ENCODE measurements at places on chromosomes 2 and 18.

GRCh38 chr2:64012115-64012514 lies 7.1 kb downstream of the VPS54 start:
- no peak for DNase-seq

GRCh38 chr2:10900216-10901109 lies 11.3 kb upstream of the KCNF1 start:
- DNase-seq: no peak

DNA sequence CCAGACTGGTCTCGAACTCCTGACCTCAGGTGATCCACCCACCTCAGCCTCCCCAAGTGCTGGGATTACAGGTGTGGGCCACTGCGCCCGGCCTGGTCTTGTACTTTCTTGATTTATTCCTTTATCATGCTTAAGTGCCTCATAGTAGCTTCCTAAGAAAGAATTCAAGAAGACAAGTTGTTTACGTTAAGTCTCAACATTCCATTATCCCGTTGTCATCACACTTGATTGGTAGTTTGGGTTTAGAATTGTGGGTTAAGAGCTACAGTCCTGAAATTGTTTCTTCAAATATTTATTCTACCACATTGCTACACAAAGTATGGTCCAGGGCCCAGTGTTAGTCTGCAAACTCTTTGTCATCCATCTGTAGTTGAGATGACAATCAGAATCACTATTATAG lies 194.0 kb downstream of the VWC2L start:
- DNase-seq: no peak

GRCh38 chr18:22069916-22070315 lies 99.5 kb upstream of the GATA6 start:
- no peak for DNase-seq

DNA sequence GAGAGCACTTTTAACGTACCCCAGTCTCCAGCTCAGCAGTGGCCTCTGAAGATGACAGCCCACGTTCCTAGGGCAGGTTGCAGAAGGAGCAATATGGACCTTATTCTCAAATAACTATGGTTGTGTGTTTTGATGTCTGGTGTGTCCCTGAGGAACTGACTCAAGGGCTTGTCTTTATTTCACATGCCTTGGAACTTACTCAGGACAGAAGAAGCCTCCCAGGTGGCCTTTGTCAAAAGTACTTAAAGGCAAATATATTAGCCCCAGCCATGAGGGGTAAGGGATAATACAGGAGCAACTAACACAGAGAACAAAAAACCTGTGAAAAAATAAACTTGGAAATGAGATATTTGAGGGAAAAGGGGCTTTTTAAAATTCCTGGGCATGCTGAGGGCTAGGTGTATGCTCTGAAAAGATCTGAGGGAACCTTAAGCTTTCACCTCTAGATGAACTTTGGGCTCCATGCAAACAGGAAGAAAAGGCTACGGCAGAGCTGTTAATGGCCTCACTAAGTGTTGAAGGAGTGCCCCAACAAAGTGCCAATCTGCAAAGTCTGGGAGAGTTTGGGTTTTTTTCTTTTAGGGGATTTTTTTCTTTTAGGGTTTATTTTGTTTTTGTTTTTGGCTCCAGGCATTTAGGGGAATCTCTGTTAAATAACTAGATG lies 40.3 kb downstream of the SRBD1 start:
- no peak for DNase-seq

DNA sequence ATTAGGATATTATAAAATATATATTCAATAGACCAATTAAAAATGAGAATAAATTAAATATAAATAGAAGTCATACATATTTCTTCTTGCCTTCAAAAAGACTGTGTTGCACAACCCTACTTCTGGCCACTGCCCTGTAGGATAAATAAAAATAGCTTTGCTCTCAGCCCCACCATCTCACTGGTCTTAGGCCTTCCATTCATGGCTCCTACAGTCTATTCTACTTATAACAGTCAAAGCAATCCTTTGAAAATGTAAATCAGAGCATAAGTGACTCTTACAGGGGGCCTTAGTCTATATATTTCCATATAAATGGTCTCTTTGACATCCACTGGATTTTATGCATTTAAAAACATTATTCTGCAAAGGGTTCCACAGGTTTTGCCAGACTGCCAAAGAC lies 72.9 kb downstream of the KLF7 start:
- no peak for DNase-seq

- DNase-seq: no peak
These were observed 7.9 kb downstream of the PPP3R1 start for GRCh38 chr2:68244456-68244855.

Data from stimulated activated CD4-positive, alpha-beta T cell treated with anti-CD3 and anti-CD28 coated beads, Interleukin-15, amount 100 ng/mL, for 1 hour (primary cell).